ENCODE measurements at places on chromosomes 16 and 17.

DNA sequence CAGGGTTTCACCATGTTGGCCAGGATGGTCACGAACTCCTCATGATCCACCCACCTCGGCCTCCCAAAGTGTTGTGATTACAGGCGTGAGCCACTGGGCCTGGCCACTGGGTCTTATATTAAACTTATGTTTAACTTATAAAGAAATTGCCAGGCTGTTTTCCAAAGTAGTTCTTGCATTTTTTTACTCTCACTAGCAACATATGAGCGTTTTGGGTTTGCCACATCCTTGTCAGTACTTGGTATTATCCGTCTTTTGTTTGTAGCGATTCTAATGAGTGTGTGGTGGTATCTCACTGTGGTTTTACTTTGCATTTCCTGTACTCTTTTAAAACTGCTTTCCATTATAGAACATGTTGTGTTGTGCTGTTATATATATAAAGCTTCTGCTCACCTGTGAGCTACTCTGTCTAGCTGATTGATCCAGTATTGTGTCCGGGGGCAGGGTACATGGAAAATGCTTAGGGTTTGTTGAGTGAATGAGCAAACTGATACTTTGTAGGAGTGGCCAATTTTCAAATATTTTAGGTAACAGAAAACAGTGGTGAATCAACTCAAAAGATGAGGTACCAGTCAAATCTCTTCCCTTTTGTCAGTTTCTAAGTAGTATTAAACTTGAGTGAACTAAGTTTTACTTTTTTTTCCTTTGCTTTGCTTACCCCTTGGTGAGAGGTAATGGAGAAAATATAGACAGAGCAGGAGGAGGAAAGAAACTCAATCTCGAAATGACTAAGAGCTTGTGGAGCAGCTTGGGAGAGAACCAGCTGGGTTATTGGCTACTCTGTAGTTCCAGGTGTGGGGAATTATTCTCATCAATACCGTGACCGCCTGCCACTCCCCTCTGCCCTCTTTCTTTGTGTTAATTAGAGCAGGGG lies 75.8 kb downstream of the PITPNC1 start:
- DNase-seq: no peak

GRCh38 chr17:7204336-7204735 lies 15.3 kb downstream of the DLG4 start:
- DNase-seq: no peak

DNA sequence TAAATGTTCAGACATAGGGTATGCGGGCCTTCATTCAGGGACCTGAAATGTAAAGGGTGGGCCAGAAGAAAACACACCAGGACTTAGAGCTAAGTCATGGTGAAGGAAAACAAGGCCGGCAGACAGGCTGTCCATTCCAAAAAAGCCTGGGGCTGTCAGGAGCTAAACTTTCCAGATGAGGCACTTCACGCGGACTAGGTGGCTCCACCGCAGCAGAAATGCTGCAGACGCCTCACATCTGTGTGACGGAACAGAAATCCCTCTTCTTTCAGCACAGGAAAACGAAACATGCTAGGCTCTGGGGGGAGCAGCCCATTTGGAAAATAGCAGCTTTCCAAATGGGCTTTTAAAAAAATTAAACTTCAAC lies 88.7 kb downstream of the HS3ST3A1 start:
- no peak for DNase-seq

GRCh38 chr17:16272111-16272840 lies 55.3 kb downstream of the PIGL start:
- no peak for DNase-seq

DNA sequence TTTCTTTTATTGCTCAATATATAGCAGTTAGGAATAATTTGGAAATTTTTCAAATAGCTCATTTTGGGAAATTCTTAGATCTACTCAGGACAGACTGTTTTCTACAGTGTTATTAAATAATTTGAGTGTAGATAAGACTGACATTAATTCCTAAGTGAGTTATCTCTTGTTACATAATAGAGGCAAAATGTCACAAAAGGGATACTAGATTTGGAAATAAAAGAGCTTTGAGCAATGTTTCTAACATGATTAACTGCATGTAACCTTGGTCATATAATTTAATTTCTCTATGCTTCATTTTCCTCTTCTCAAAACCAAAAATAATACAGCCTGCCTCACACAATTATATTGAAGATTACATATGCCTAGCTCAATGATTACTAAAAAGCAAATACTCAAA lies 16.3 kb upstream of the KIF2B start:
- DNase-seq: no peak

- no peak for DNase-seq
Measured at GRCh38 chr17:4232168-4232813, 31.5 kb downstream of the ANKFY1 start.

DNA sequence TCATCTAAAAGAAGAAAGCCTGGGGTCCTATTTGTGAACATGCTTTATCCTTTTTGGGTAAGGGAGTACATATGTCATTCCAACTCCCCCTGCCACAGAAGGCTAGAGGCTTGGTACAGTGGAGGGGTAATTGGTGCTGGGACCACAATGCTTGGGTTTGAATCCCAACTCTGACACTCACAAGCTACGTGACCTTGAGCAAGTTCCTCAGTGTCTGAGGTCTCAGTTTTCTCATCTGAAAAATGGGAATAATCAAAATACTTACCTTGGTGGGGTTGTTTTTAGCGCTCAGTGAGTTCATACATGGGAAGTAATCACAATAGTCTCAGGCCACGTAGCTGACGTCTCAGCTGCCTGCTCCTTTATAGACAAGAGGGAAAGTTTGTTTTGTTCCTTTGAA lies 150.8 kb downstream of the CPPED1 start:
- DNase-seq: no peak

All from GM19239 (cell line).